ENCODE measurements at places on chromosomes 6 and 20.

DNA sequence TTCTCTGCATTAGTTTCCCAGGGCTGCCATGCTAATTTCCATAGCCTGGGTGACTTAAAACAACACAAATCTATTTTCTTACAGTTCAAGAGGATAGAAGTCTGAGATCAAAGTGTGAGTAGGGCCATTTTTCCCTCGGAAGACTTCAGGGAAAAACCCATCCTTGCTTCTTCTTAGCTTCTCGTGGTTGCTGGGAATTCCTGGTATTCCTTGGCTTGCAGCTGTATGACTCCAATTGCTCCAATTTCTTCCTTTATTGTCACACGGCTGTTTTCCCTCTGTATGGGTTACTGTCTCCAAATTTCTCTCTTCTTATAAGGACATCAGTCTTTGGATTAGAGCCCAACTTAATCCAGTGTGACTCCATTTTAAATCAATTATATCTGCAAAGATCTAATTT lies 128.4 kb upstream of the JAG1 start:
- DNase-seq = no peak

DNA sequence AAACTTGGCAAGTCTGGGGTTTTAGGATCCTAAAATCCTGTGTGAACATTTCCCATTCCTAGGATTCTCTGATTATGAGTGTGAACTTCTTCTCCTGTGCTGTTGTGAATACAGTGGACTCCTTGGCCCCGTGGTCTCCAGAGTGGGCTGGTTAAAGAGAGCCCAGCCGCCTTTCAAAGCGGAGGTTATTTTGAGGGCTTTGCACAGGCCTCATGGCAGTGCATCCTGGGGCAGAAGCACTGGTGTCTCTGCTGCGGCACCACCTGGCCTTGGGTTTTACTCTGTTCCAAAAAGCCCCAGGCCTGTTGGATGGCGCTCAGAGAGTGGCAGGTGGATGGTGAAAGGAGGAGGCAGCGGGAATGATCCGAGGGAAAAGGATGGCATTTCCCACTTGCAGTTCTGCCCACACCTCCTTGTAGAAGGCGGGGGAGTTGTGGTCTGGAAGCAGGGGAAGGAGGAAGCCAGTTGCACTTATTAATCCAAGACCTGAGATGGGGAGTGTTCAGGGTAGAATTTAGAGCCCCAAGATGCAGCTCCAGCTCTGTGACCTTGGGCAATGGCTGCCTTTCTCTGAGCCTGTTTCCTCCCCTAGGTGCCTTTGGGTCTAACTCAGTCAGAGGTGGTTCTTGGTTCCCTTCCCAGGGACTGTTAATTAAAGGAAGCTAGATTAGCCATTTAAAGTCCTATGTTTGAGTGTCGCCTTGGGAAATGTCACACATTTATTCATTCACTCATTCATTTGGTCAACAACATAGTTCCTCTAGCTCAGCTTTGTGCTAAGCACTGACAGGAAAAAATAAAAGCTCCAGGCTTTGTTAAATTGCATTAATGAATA lies 22.4 kb downstream of the MMP24 start:
- no peak for DNase-seq

- DNase-seq = no peak
These were observed 66.3 kb downstream of the NT5E start for GRCh38 chr6:85516168-85516567.

- DNase-seq = no peak
These were observed 103.6 kb downstream of the JPH2 start for GRCh38 chr20:44083220-44083933.

DNA sequence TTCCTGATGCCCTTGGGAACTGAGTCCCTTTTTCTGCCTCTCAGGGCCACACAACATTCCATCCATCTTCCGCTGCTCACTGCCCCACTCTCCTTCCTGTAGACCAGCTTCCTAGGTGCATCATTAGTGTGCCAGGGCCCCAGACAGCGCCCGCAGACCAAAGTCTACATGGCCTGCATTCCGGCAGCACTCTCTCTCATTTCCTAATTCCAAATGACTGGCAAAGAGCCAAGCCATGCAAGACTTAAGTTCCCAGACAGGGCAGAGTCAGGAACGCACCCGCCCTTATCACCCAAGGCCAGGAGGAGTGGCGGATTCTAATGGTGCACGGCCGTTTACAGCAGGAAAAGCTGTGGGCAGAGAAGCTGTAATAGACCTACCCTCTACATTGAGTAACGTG lies 159.8 kb upstream of the ARID1B start:
- no peak for DNase-seq

DNA sequence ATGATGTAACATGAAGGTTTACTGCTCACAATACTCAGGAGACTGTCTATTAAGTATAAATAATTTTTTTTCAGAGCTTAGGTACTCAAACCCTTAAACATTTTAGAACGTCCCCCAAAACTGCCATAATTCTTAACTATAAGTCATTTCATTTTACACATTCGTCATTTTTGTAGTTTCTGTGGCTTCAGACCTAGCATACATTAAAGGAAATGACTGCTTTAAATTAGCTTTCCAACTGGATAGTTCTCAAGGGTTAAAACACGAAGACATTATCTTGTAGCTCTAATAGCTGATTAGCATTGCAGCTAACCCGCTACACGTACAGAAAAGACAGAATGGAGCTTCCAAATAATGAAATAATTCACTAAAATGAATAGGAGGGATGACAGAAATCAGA lies 24.9 kb upstream of the PLN start:
- no peak for DNase-seq

- no peak for DNase-seq
These were observed 3.3 kb downstream of the ENTPD6 start for GRCh38 chr20:25198663-25199383.

GRCh38 chr6:1094306-1094705 lies 217.6 kb upstream of the FOXQ1 start:
- no peak for DNase-seq

GRCh38 chr6:108669673-108670072 lies 109.0 kb downstream of the FOXO3 start:
- no peak for DNase-seq

DNA sequence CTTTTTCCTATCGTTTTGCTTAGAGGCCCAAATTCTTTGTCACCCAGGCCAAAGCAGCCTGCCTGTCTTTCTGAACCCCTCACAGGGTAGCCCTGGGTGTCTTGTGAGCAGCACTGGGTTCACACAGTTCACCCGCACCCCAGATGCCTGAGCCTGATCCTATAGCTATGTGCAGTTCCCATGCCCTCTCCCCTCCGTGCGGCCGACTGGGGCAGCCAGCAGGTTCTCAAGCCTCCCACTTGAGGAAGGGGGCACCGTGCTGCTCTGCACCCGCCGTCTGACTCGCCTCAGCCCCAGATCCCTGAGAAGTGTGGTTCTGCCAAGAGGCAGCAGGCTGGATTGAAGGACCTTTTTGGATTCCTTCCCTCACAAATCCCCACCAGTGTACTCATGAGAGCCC lies 89.0 kb downstream of the PSMB1 start:
- no peak for DNase-seq

- no peak for DNase-seq
These were observed 6.1 kb downstream of the TP53RK start for GRCh38 chr20:46683011-46683667.

DNA sequence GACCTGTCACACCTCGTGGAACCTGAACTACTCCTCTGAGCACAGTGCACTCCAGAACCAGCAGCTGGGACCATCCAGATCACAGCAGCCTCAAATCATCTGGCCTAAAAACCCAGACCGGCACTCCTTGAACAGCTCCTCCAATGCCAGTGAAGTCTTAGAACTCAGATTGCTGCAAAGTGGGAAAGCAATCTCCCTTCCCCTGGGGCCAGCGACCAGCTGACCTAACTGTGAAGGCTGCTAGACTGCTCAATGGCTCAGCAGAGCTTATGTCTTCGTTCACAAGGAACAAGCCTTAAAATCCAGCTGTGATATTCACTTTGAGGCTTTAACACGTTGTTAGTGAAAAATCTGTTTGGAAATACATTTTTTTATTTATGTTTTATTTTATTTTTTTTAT lies 243.2 kb downstream of the ANKRD60 start:
- no peak for DNase-seq

GRCh38 chr6:154161689-154162088 lies 122.6 kb downstream of the OPRM1 start:
- DNase-seq = no peak

DNA sequence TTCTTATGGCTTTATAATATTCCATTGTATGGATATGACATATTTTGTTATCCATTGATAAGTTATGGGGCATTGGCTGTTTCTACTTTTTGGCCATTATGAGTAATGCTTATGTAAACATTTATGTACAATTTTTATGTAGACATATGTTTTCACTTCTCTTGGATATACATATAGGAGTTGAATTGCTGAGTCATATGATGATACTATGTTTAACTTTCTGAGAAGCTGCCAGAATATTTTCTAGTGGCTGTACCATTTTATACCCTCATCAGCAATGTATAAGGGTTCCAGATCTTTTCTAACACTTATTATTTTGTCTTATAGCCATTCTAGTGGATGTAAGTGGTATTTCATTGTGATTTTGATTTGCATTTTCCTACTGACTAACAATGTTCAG lies 23.1 kb downstream of the OTOR start:
- DNase-seq = no peak

GRCh38 chr20:16966276-16966880 lies 218.2 kb downstream of the OTOR start:
- DNase-seq = no peak

DNA sequence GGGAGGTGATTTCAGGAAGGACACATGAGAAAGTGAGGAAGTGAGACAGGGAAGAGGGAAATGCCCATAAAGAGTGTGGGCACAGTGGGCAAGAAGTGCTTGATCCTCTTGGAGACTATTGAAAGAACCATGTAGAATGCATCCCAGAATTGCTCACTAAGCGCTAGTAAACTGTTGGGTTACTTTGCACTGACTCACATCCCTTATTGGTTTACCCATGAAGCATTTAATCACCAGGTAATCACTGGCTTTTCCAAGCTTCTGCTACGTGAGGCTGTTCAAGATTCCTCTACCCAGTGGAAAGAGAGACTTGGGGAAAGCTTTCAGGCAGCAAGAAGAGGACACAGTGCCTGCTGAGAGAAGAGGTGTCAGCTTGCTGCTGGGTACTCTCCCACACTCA lies 410.0 kb upstream of the JAG1 start:
- no peak for DNase-seq

- no peak for DNase-seq
These were observed 41.9 kb downstream of the PRR18 start for GRCh38 chr6:166266336-166266735.

DNA sequence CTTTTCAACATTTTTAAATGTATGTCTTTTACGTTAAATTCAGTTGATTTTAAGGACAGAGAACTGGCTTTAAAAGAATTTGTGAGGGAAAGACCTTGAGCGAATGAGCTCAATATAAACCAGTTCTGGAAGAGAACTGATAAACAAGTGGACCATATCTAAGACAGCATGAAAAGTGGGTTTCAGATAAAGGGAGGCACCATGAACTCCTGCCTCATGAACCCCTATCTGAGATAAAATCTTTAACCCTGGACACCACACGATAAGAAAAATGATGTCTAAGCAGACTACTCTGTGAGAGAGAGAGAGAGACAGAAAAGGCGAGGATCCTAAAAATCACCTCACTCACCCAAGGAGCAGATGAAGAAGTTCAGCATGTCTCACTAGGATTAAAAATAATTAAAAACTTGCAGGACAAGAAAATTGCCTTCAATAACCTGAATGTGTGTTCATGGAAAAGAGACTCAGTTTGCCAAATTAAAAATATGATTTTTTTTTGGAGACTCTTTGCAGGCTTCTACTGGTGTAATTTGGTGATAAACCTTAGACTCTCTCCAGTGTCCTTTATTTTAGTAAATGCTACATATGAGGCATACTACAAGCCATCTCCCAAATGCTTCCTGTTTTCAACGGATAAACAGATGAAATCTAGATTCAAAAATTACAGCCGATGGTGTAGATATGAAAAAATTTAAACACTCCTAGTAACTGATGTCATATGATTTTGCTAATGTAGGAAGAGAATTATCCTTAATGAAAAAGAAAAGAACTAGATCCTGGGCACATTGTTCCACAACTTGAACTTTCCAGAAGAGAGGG lies 299.5 kb downstream of the ADGB start:
- DNase-seq = no peak

DNA sequence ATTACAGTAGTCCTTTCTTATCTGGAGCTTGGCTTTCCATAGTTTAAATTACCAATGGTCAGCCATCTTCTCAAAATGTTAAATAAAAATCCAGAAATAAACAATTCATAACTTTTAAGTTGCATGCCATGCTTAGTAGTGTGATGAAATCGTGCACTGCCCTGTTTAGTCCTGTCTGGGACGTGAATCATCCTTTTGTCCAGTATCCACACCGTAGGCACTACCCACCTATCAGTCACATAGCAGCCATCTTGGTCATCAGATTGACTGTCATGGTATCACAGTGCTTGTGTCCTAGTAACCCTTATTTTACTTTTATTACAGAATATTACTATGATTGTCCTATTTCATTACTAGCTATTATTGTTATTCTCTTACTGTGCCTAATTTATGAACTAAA lies 924.1 kb downstream of the EYS start:
- no peak for DNase-seq

- no peak for DNase-seq
These were observed 77.5 kb upstream of the SIRPA start for GRCh38 chr20:1817577-1818211.

DNA sequence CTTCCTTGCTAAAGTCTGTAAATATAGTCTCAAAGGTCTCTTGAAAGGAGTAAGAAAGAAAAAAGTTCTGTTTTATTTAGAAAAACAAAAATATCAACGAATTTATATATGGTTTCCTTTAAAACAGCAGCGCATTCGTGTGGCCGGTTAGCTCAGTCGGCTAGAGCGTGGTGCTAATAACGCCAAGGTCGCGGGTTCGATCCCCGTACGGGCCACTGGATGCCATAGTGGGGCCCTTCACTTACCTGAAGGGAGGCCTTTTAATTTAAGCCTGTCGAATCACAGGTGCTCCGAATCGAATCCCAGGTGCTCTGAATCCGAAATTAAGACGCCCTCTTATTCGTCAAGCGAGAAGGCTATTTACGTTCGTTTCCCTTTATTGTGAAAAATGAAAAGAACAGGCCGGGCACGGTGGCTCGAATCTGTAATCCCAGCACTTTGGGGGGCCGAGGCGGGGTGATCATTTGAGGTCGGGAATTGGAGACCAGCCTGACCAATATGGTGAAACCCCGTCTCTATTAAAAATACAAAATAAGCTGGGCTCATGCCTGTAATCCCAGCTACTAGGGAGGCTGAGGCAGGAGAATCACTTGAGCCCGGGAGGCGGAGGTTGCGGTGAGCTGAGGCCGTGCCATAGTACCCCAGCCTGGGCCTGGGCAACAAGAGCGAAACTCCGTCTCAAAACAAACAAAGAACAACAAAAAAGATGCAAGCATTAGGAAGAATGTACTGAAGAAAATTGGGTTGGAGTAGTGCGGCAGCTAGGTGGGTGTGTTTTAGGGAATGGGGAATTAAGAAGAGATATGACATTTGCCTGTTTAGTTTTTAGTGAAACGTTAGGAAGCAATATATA lies 195.8 kb upstream of the ZNF184 start:
- DNase-seq = no peak

GRCh38 chr20:58790454-58790853 lies 60.2 kb downstream of the GNAS-AS1 start:
- no peak for DNase-seq

GRCh38 chr6:131825946-131826345 lies 18.1 kb downstream of the ENPP1 start:
- DNase-seq = no peak

- no peak for DNase-seq
These were observed 8.5 kb downstream of the TMEM242 start for GRCh38 chr6:157314705-157315321.

- DNase-seq = no peak
These were observed 13.7 kb upstream of the SIRPB1 start for GRCh38 chr20:1633535-1633934.

All from caudate nucleus (tissue), 63 donors.